AG09319 (cell line): ENCODE measurements at places on chromosomes 4 and X.

DNA sequence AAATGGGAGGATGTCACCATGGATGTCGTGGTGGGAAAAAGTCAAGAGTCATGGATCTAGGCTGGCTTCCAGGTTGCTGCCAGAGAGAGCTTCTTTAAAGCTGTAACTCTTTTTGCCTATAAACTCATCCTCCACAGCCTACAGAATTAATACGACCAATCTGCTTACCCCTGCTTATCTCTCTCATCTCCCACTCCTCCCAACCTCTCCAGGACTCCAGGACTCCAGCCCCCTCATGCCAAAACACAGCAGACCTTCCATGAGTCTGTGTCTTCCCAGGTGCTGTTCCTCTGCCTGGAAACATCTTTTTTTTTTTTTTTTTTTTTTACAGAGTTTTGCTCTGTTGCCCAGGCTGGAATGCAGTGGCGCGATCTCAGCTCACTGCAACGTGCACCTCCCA is 15.3 kb upstream of the SLC10A4 start:
- DNase-seq = no peak

GRCh38 chr4:153217440-153217839 is 13.2 kb downstream of the TRIM2 start:
- DNase-seq = no peak

DNA sequence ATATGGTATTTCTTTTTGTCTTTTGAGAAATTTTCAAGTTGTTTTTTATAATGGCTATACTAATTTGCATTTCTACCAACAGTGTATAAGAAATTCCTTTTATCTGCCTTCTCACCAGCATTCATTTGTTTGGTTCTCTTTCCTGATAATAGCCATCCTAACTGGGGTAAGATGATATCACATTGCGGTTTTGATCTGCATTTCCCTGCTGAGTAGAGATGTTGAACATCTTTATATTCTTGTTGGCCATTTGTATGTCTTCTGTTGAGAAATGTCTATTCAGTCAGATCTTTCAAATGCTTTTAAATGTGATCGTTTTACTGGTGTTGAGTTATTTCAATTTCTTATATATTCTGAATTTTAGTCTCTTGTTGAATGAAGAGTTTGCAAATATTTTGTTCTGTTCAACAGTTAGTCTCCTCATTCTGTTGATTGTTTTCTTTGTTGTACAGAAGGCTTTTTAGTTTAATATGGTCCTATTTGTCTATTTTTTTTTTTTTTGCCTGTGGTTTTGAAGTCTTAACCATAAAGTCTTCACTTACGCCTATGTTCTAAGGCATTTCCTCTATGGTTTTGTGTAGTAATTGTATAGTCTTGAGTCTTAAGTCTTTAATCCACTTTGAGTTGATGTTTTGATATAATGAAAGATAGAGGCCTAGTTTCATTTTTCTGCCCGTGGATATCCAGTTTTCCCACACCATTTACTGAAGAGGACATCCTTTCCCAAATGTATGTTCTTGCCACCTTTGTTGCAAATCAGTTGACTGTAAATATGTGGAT is 1566.9 kb downstream of the STIM2 start:
- no peak for DNase-seq

DNA sequence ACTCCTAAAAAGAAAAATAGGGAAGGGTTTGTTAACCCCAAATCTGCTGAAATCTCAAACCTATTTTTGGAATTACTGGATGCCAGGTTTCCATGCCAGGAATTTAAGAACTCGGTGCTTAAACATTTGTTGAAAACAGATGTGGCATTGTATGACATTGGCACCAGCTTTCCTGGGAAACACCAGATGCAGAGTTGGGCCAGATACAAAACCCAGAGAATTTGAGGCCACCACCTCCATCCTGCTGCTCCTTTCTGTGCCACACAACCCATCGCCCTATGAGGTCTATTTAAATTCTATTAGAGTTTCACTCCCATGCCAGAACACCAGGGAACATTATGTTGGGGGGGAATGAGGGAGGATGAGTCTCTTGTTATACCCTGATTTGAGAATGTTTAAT is 71.7 kb downstream of the ARAP2 start:
- DNase-seq = no peak

GRCh38 chr4:186666750-186667149 is 56.9 kb downstream of the FAT1 start:
- no peak for DNase-seq
